SK-N-SH (cell line): ENCODE measurements at places on chromosomes 1 and 21. TPM values are rescaled to one million over a fixed set of nuclear protein-coding genes. Genes with fewer than 3 reads are reported as not detected.

GRCh38 chr1:226407199-226407496, 745 bp downstream of the PARP1 start:
- no peak for DNase-seq

- no peak for DNase-seq
These were observed 43.5 kb downstream of the DOP1B start for GRCh38 chr21:36200081-36200561.

DNA sequence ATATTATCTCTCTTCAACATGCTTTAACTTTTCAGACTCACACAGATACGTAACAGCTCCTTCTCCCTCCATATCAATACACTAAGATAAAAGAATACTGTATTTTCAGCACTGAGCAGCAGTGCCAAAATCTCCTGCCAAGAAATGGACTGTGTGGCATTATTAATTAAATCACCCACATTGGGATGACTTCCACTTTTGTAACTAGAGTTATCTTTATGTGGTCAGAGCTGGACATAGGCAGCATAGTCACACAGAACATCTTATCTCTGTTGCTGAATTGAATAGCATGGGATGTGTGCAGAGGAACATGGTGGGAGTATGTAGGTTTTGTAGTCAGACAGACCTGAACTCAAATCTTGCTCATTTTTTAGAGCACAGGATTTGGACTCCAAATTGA, 41.4 kb upstream of the CACYBP start:
- DNase-seq = no peak

GRCh38 chr1:25994402-25995150, 3.3 kb downstream of the PAFAH2 start:
- no peak for DNase-seq

Gene CFHR2
- polyA plus RNA-seq = not detected in 2 replicates

Gene LRRC39
- polyA plus RNA-seq = 1.6 and 3.0 TPM in 2 replicates
